HFFc6 (cell line): ENCODE measurements at places on chromosomes 2 and 18. TPM values are rescaled to one million over a fixed set of nuclear protein-coding genes. Genes with fewer than 3 reads are reported as not detected.

- H3K36me3 ChIP-seq = no peaks in the 10 kb centered on the region
- H3K4me3 ChIP-seq = no peak overlapping the region
- H3K4me1 ChIP-seq = no peaks in the 10 kb centered on the region
- DNase-seq = peak; percentile 5
Measured at GRCh38 chr2:230640540-230641011, 72.1 kb upstream of the CAB39 start.

- no peaks in the 10 kb centered on the region for H3K4me1 ChIP-seq
- H3K4me3 ChIP-seq = no peak overlapping the region
- H3K36me3 ChIP-seq = no peaks in the 10 kb centered on the region; the same call in 1 of the 2 replicates
Measured at GRCh38 chr2:34316788-34317187, 717.7 kb upstream of the FAM98A start.

DNA sequence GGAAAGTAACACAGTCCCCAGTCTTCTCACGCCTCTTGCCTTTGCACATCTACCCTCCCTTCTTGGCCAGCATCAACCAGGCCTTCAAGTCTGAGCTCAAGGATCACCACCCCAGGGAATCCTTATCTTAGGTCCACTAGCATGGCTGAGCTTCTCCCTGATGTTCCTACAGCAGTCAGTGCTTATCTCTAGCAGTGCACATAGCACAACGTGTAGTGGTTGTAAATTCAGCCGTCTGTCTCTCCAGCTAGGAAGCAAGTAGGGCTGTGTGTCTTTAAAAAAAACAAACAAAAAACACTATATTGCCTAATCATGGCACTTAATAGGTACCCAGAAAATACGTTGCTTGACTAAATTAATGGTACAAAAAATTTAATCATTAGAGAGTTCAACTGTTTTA is 29.2 kb downstream of the KCNG3 start:
- H3K4me1 ChIP-seq = no peaks in the 10 kb centered on the region
- H3K27ac ChIP-seq = no peak overlapping the region
- H3K4me3 ChIP-seq = no peak overlapping the region
- H3K27me3 ChIP-seq = peaks cover 13% of the 10 kb centered on the region
- no peaks in the 10 kb centered on the region for H3K36me3 ChIP-seq

DNA sequence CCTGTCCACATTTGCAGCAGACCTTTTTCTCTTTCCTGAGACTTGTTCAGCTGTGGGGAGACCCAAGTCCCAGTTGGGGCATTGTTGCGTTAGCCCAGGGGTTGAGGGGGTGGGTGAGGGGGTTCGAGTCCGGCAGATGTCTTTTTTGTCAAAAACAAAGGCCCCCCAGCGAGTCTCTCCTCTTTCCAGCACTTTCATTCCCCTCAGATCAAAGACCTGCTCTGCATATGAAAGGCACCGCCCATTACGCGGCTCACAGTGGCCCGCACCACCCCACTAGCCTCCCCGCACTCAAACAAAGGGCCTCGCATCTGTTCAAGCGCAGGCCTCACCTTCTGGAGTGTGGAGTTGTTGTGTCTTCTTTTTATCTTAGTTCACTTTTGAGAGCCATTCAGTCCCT is 25.2 kb downstream of the TRABD2A start:
- no peak overlapping the region for H3K27ac ChIP-seq
- peaks cover 6% of the 10 kb centered on the region; the same call in 1 of the 2 replicates for H3K36me3 ChIP-seq
- no peak for DNase-seq
- H3K27me3 ChIP-seq = 0 out of 2 replicates have a peak, but pooled peaks cover 2% of the 10 kb centered on the region

DNA sequence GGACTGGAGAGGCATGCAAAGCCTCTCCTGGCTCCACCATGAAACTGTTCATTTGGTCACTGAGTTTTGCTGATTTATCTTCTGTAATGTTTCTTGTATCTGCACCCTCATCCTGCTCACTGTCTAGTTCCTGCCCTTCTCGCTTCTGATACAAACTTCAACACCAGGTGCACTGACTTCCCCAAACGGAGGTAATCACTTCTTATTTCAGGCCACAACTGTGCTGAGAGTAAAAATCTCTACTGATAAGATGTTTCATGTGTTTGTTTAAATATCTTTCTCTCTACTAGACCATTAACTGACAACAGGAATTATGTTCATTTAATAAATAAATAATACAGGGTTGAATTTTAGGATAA is 10.9 kb upstream of the NT5C1B start:
- no peaks in the 10 kb centered on the region for H3K4me1 ChIP-seq
- H3K27ac ChIP-seq = no peak overlapping the region
- H3K36me3 ChIP-seq = no peaks in the 10 kb centered on the region
- H3K4me3 ChIP-seq = no peak overlapping the region
- DNase-seq = no peak

DNA sequence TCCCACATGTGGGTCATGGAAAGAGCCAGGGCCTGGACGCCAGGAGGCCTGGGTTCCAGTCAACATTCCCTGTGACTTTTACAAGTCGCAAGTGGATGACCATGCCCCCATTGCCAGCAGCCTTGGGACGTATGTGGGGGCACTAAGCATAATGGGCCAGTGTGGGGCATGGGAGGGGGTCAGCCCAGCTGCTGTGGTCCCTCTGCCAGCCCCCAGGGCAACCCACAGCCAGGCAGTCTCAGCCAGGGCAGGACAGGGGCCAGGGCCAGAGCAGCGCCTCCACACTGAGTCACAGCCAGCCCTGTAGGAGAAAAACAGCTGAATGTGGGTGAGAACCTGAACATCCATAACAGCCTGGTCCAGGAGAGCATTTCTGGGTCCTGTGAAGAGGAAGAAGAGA is 173.2 kb downstream of the GFPT1 start:
- no peak overlapping the region for H3K4me3 ChIP-seq
- H3K27ac ChIP-seq = 0 out of 2 replicates have a peak overlapping the region, but pooled peaks have one; percentile 6
- no peak for DNase-seq
- peaks cover 29% of the 10 kb centered on the region for H3K36me3 ChIP-seq

DNA sequence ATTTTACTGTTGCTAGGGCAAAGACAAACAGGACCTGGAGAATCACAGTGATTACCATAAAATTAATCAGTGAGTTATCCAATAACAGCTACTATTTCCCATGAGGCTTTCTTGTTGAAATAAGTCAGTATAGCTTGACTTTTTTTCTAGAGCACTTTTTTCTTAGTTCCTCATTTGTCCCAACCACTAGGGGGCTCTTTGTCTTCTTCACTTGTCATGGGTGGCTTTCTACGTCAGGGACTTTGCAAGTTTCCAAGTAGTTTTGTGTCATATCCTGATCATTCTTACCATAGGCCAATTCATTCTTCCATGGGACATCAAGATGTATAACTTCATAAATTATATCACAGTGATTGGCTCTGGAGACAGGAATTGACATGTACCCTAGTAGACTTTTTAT is 1019.6 kb upstream of the PIK3C3 start:
- no peaks in the 10 kb centered on the region for H3K36me3 ChIP-seq
- H3K4me1 ChIP-seq = no peaks in the 10 kb centered on the region
- H3K4me3 ChIP-seq = no peak overlapping the region
- no peaks in the 10 kb centered on the region; the same call in none of the 2 replicates for H3K27me3 ChIP-seq
- no peak overlapping the region for H3K27ac ChIP-seq

TLX2 gene
- total RNA-seq = 0.18 to 0.24 TPM in 2 of 3 replicates, not detected in the other

SSB gene
- total RNA-seq = 136 to 176 TPM (median 164 TPM) in 3 replicates

RNF149 gene
- total RNA-seq = 25.4 to 33.7 TPM (median 29.9 TPM) in 3 replicates

CFAP210 gene
- total RNA-seq = 0.10 to 0.21 TPM in 2 of 3 replicates, not detected in the other
